Right atrium auricular region (tissue), 2 donors: ENCODE measurements at places on chromosomes 3 and 15. TPM values are rescaled to one million over a fixed set of nuclear protein-coding genes. Genes with fewer than 3 reads are reported as not detected.

DNA sequence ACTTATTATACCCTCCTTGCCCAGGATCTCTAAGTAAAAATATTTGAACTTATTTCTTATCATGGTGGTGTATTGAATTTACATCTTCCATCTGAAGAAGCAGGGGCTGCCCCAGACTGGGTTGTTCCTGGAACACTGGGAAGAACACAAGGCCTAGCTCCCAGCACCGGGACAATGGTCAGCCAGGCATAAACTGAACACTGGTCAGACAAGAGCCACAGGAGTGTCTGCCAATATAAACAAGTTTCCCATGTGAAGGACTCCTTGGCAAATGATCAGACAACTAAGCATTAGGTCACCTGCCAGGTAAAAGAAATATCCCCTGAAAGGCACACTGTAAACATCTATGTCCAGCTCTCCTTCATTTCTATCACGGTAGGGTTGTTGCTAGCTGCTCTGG is 172.4 kb downstream of the ATP8B4 start:
- no peak overlapping the region for H3K4me3 ChIP-seq
- DNase-seq: no peak
- H3K27ac ChIP-seq: no peak overlapping the region
- H3K4me1 ChIP-seq: no peaks in the 10 kb centered on the region
- H3K27me3 ChIP-seq: no peaks in the 10 kb centered on the region

DNA sequence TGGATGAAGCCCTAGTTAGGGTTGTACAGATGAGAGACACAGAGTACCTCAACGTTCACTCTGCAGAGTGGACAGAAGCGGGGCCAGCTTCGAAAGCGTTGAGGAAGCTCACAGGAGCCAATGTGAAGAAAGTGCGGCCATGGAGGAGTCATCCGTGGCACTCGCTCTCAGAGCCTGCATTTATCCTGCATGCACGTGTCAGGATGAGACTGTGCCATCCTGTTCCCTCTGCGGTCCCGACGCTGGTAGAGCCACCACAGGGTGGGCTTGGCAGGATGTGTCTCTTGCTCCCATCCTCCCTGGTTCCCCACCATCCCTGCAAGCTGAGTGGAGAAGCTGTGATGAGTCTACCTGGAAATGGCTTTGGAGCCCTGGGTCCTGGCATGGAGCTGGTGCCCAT is 39.3 kb downstream of the KLHL25 start:
- no peaks in the 10 kb centered on the region for H3K4me1 ChIP-seq
- H3K36me3 ChIP-seq: no peaks in the 10 kb centered on the region
- no peak overlapping the region for H3K4me3 ChIP-seq
- no peak overlapping the region for H3K27ac ChIP-seq
- H3K27me3 ChIP-seq: no peaks in the 10 kb centered on the region

DNA sequence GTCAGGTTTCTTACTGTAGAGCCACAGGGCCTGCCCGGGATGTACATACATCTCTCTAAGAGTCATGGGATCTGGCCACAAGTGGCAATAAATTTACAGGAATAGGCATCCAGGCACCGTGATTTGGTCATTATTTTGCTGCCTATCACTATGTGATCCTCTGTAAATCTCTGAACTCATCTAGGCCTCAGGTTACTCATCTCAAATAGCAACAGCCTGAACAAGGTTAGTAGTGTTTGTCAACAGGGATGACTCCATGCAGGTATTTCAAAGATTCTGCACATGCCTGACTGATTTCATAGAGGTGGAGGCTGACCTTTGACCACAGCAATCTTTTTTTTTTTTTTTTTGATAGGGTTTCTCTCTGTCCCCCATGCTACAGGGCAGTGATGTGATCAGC is 88.8 kb upstream of the TBL1XR1 start:
- no peaks in the 10 kb centered on the region for H3K36me3 ChIP-seq
- no peak overlapping the region for H3K4me3 ChIP-seq
- H3K27ac ChIP-seq: no peak overlapping the region
- H3K27me3 ChIP-seq: no peaks in the 10 kb centered on the region
- no peak for DNase-seq
- H3K4me1 ChIP-seq: no peaks in the 10 kb centered on the region

Gene A4GNT
- not detected for total RNA-seq

Gene TNNC1
- 4,697 TPM for total RNA-seq
